ENCODE measurements at places on chromosomes 6 and 20. TPM values are rescaled to one million over a fixed set of nuclear protein-coding genes. Genes with fewer than 3 reads are reported as not detected.

The ADGRF4 gene
- not detected for total RNA-seq

The ADGRB3 gene
- total RNA-seq, result not detected

The CD93 gene
- 6.0 TPM for total RNA-seq

The ASIP gene
- not detected for total RNA-seq

The GTSF1L gene
- not detected for total RNA-seq

The PTCRA gene
- total RNA-seq, result not detected

The TDP2 gene
- 15.6 TPM for total RNA-seq
